CD8-positive, alpha-beta memory T cell (primary cell): ENCODE measurements at places on chromosomes 5 and 9.

DNA sequence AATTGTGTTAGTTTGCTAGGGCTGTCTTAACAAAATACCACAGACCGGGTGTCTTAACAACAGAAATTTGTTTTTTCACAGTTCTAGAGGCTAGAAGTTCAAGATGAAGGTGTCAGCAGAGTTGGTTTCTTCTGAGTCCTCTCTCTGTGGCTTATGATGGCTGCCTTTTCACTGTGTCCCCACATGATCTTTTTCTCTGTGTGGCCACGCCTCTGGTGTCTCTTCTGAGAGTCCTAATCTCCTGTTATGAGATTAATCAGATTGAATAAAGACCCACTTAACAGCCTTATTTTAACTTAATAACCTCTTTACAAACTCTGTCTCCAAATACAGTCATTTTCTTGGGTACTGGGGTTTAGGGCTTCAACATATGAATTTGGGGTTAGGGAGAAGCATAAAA, 561.1 kb downstream of the NR2F1-AS1 start:
- no peak for DNase-seq

- no peak for DNase-seq
Measured at GRCh38 chr5:153792305-153792704, 246.4 kb downstream of the FAM114A2 start.

GRCh38 chr9:137809040-137809576, 68.5 kb upstream of the CACNA1B start:
- no peak for DNase-seq

- DNase-seq: no peak
Measured at GRCh38 chr9:115042781-115043509, 75.0 kb downstream of the TNC start.

DNA sequence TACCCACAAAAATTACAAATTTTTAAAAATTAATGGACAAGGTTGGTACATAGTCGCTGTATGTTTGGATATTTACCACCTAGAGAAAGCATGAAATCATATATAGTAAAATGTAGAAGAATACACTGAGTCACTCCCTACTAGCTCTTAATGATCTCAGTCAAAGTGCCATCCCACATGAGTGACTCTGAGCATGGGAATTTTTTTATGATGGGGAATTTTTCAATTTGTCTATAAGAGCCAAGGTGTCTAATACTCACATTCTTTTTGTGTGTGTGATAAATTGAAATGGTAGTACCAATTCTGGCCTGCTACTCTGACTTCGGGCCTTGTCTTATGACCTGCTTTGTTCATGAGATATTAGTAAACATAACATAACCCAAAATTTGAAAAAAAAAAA, 483.2 kb downstream of the CDH10 start:
- no peak for DNase-seq
